ENCODE measurements at places on chromosomes 6 and 20. TPM values are rescaled to one million over a fixed set of nuclear protein-coding genes. Genes with fewer than 3 reads are reported as not detected.

Gene FAM217A
- total RNA-seq = not detected

Gene PDYN
- total RNA-seq = not detected

GRCh38 chr20:18287915-18288748 is at the start of gene ZNF133:
Gene ZNF133 (plus strand): TSS chr20:18288527. CDS start chr20:18305687, 17,160 bp downstream.
- H3K4me1 ChIP-seq = peaks cover 7% of the 10 kb centered on the region
- no peaks in the 10 kb centered on the region for H3K27me3 ChIP-seq
- H3K27ac ChIP-seq = peak within 1 kb of the TSS; percentile 97

DNA sequence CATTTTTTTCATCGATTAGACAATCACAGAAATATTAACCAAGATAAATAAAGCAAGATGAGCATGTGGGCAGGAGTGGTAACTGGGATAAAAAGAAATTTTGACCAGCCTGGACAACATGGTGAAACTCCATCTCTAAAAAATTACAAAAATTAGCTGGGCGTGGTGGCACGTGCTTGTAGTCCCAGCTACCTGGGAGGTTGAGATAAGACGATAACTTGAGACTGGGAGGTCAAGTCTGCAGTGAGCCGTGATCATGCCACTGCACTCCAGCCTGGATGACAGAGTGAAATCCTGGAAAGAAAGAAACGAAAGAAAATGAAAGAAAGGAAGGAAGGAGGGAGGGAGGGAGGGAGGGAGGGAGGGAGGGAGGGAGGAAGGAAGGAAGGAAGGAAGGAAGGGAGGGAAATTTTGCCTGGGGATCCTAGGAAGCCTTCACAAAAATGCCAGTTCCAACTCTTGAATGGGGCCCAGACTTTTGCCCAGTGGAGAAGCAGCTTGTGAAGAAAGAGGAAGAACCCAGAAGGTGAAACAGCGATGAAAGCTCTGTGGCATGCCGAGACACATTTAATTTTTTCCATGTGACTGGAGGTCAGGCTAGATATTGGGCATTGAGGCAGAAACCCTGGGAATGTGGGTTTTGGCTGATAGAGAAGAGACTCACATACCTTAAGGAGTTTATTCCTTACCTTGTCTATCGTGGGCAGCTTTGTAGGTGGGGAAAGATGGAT is 20.3 kb downstream of the CCDC170 start:
- H3K27me3 ChIP-seq = no peaks in the 10 kb centered on the region
- H3K4me1 ChIP-seq = no peaks in the 10 kb centered on the region

Gene ZNF512B
- 19.2 TPM for total RNA-seq

DNA sequence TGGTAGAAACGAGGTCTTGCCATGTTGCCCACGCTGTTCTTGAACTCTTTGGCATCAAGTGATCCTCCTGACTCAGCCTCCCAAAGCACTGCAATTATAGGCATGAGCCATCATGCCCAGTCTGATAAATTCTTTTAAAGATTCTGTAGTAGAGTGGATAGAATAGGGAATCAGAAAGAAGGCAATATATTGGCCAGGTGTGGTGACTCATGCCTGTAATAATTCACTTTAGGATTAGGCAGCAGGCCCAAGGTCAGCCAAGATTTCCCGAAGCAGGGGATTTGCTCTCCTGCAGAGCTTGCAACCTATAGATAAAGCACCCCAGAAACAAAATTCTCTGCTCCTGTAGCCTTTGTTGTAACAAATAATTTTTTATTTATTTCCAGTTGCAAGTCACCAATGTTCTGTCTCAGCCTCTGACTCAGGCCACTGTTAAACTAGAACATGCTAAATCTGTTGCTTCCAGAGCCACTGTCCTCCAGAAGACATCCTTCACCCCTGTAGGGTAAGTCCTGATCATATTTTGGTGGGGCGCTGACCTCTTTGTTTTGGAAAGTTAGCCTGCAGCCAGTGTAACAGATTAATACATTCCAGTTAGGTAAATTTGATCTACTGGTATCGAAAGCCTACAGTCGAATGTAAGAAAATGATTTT is 30.4 kb upstream of the MROH8 start:
- peaks cover 41% of the 10 kb centered on the region for H3K36me3 ChIP-seq
- DNase-seq = no peak
- no peaks in the 10 kb centered on the region for H3K4me1 ChIP-seq
- no peak overlapping the region for H3K4me3 ChIP-seq
- no peaks in the 10 kb centered on the region for H3K27me3 ChIP-seq

DNA sequence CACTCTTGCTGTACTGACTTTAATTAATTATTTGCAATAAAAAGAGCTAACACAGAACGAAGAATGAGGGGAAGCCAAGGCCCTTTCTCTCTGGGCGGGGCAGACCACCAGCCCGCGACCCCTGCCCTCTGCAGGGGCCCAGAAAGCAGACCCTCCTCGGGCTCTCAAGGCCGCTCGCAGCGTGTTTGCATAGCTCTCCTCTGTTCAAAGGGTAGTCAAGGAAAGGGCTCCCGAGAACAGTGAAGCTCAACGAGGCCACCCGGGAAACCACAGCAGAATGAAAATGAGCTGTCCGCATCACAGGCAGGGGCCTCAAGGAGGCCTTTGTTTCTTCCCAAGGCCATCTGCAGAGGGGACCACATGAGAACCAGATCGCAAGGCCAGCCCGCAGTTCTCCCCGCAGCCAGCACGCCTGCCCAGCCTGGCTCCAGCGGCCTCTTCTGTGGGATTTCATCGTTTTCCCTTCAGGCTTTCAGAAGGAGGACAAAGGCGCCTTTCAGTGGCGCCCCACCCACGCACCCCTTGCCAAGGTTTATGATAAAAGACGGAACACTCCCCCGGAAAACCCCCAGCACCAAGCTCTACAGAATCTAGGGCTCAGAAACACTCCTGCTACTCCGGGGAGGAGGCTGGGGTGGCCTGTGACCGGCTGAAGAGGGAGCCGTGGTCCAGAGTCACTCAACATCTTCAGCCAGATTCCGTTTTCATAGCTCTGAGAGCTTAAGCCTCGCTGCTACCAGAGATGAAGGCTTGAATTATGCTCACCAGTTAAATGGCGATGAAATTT is 25.3 kb downstream of the ACSS1 start:
- no peaks in the 10 kb centered on the region for H3K27me3 ChIP-seq
- H3K4me3 ChIP-seq = no peak overlapping the region
- H3K4me1 ChIP-seq = no peaks in the 10 kb centered on the region
- peak; percentile 59 for DNase-seq
- no peak overlapping the region for H3K27ac ChIP-seq

Gene POM121L2
- total RNA-seq = not detected

Gene ANKEF1
- total RNA-seq = 6.6 TPM

Gene TTK
- 0.79 TPM for total RNA-seq

Gene SEMG1
- total RNA-seq = not detected

- H3K27ac ChIP-seq = no peak overlapping the region
- H3K27me3 ChIP-seq = peaks cover 3% of the 10 kb centered on the region
- no peaks in the 10 kb centered on the region for H3K4me1 ChIP-seq
- H3K4me3 ChIP-seq = peak overlapping the region; percentile 52
- DNase-seq = no peak
These were observed 791 bp upstream of the STX11 start for GRCh38 chr6:144149558-144149893.

- H3K4me1 ChIP-seq = no peaks in the 10 kb centered on the region
- no peak overlapping the region for H3K4me3 ChIP-seq
- no peak for DNase-seq
- H3K27ac ChIP-seq = no peak overlapping the region
These were observed 22.1 kb upstream of the ZNF76 start for GRCh38 chr6:35237476-35237875.

Gene TBXT
- not detected for total RNA-seq

DNA sequence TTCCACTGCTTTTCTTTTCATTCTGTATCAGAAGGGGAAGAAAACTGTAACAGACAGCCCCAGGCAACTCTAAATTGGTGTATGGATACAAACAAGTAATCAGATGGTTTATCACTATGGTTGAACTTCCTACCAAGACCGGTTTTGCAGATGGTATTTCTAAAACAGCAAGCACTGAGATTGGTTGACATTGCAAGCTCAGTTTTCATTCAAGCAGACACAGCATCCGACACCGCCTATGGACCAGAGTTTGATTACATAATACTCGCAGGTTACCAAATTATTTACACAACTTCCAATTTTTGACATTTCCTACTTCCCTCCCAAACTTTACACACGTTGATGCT is 209.9 kb downstream of the ALDH8A1 start:
- DNase-seq = no peak
- no peaks in the 10 kb centered on the region for H3K4me1 ChIP-seq
- H3K27ac ChIP-seq = no peak overlapping the region
- H3K27me3 ChIP-seq = no peaks in the 10 kb centered on the region
- no peaks in the 10 kb centered on the region for H3K36me3 ChIP-seq

GRCh38 chr6:110211753-110212152 is 31.5 kb downstream of the CDC40 start:
- no peak for DNase-seq
- no peak overlapping the region for H3K4me3 ChIP-seq
- H3K36me3 ChIP-seq = peaks cover 30% of the 10 kb centered on the region
- H3K4me1 ChIP-seq = no peaks in the 10 kb centered on the region
- no peak overlapping the region for H3K27ac ChIP-seq
- H3K27me3 ChIP-seq = no peaks in the 10 kb centered on the region

DNA sequence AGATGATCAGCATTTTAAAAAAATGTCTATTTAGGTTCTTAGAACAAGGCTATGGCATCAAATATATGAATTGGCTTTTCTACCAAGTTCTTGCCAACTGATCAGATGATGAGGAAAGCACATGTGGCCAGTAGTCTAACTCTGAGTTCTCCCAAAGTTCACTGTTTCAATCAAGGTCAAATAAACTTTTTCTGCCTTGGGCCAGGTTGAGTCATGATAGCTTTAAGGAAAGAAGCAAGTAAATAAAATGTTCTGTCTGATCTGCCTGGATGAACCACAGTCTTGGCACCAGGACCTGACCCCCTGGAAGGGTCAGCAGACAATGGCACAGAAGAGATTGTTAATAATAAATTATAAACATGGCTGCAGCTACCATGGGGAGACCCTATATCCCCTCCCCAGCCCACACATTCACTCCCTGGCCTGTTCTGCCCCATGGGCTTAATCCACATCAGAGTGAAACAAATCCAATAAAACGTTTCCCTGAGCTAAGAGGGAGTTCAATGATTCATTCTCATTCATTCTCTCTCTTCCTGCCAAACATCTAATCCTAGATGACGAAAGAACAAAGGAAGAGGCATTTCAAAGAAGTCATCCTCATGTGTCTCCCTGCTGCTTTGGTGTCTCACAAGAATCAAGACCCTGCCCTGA is 661.6 kb downstream of the DHX35 start:
- DNase-seq = no peak
- no peak overlapping the region for H3K4me3 ChIP-seq
- H3K27me3 ChIP-seq = no peaks in the 10 kb centered on the region
- no peaks in the 10 kb centered on the region for H3K36me3 ChIP-seq
- no peak overlapping the region for H3K27ac ChIP-seq

DNA sequence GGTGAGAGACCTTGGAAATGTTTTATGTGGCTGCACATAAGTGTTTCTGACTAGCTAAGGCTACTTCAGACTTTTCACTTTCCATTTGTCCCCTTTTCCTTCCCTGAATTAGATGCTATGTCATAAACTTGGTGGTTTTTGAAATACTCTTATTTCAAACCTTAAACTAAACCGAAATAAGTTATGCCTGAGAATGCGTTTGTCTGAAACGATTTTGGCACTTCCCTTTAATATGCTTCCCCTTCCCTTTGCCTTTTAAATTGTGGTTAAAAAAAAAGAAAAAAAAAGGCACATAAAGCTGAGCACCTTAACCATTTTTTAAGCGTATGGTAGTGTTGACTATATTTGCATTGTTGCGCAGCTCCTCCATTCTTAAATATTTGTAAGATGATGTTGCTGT is 14.3 kb downstream of the ZNF451 start:
- H3K4me3 ChIP-seq = no peak overlapping the region
- H3K27me3 ChIP-seq = no peaks in the 10 kb centered on the region
- peaks cover 35% of the 10 kb centered on the region for H3K36me3 ChIP-seq
- H3K27ac ChIP-seq = no peak overlapping the region
- H3K4me1 ChIP-seq = no peaks in the 10 kb centered on the region

GRCh38 chr6:41464019-41464418 is 82.2 kb upstream of the FOXP4 start:
- no peak overlapping the region for H3K27ac ChIP-seq
- no peak overlapping the region for H3K4me3 ChIP-seq
- H3K4me1 ChIP-seq = no peaks in the 10 kb centered on the region

Gene IMPG1
- not detected for total RNA-seq

Gene CCN6
- total RNA-seq = 6.7 TPM

- DNase-seq = peak; percentile 56
- H3K4me1 ChIP-seq = peaks cover 7% of the 10 kb centered on the region
- no peak overlapping the region for H3K27ac ChIP-seq
- no peaks in the 10 kb centered on the region for H3K27me3 ChIP-seq
These were observed 13.6 kb downstream of the TRAPPC3L start for GRCh38 chr6:116531675-116532570.

GRCh38 chr6:136566007-136566487 is 15.8 kb upstream of the MAP7 start:
- H3K27ac ChIP-seq = no peak overlapping the region
- no peak for DNase-seq
- H3K27me3 ChIP-seq = no peaks in the 10 kb centered on the region
- H3K4me1 ChIP-seq = no peaks in the 10 kb centered on the region
- H3K36me3 ChIP-seq = no peaks in the 10 kb centered on the region
- no peak overlapping the region for H3K4me3 ChIP-seq

Gene MDN1
- 34.9 TPM for total RNA-seq

Gene CYP24A1
- 39.0 TPM for total RNA-seq

DNA sequence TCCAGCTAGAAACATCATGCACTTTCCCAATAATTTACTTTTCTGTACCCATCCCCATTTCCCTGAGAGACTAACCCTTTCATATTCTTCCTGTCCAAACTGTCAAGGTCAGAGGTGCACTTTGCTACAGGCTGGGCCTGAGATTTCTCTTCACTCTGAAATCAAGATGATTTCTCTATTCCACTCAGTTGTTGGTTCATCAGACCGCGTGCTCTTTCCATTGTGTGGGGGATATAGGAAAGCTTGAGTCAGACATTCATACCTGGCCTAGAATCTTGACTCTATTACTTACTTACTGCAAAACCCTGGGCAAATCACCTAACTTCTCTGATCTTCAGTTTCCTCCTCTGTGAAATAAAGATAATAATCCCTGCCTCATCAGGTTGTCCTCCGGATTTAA is 4.7 kb upstream of the ZDHHC14 start:
- no peak for DNase-seq
- no peaks in the 10 kb centered on the region for H3K27me3 ChIP-seq
- no peaks in the 10 kb centered on the region for H3K36me3 ChIP-seq
- no peaks in the 10 kb centered on the region for H3K4me1 ChIP-seq

DNA sequence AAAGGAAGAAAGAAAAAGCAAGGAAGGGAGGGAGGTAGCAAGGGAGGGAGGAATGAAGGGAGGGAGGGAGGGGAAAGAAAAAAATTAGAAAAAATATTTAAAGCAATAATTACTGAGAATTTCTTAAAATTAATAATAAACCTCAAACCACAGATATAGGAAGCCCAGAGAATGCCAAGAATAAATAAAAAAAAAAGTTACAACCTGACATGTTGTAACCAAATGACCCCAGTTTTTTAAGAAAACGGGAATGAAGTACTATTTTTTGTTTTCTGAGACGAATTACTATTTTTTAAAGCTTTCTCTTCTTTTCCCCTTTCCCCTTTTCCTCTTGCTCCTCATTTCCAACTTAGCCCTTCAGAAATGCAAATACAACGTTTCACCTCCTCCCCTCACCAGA is 16.7 kb downstream of the SLC17A1 start:
- no peaks in the 10 kb centered on the region for H3K4me1 ChIP-seq
- no peak overlapping the region for H3K27ac ChIP-seq
- peaks cover 2% of the 10 kb centered on the region for H3K36me3 ChIP-seq
- no peak for DNase-seq
- no peak overlapping the region for H3K4me3 ChIP-seq
- H3K27me3 ChIP-seq = no peaks in the 10 kb centered on the region

All from kidney (tissue), 22 donors.